Renal cortical epithelial cell (primary cell): ENCODE measurements at places on chromosomes 16 and 17.

GRCh38 chr17:70084476-70084875 is 9.5 kb downstream of the KCNJ16 start:
- DNase-seq, result no peak

DNA sequence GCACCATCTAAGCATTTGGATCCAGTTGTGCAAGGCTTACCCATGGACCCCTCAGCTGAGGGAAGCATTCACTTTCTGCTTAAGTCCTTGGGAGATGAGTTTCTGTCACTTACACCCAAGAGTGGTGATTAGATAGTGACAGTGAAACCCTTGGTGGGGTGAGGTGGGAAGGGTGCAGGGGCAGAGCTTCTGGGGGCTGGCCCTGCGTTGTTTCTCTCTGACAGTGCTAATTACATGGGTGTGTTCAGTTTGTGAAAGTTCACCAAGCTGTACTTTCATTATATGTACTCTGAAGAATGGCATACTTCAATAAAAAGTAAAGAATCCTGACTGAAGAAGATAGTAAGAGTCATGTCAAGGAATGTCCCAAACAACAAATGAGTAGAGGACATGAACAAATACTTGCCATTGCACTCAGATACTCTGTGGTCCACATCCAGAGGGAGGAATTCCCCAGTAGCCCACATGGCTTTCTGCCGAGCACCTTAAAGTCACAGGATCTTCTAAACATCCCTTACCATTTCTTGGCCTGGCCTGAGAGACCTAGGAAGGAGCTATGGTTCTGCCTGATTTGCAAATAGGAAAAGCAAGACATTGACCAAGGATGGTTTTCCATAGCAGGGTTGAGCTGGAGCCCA is 8.4 kb downstream of the CHST6 start:
- no peak for DNase-seq

GRCh38 chr16:22265351-22265750 is 31.9 kb upstream of the POLR3E start:
- no peak for DNase-seq

DNA sequence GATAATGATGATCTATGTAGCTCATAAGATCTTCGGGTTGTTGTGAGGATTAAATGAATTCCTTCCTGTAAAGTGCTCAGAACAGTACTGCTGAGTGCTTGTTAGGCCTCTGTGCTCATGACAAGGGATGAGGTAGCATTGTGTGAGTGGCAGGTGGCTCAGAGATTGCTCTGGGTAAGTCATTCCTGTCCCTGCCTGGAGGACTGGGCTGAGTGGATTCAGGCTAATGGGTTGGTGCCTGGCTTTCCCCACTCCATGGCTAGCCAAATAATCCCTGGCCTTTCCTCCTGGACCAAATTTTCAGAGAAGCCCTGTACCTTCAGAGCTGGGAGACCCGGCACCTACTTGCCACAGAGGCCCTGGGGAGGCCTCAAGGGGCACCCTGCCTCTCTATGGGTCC is 1.3 kb upstream of the CCDC92B start:
- DNase-seq, result no peak

GRCh38 chr17:39926588-39927100 is 757 bp downstream of the ORMDL3 start:
- DNase-seq, result no peak

DNA sequence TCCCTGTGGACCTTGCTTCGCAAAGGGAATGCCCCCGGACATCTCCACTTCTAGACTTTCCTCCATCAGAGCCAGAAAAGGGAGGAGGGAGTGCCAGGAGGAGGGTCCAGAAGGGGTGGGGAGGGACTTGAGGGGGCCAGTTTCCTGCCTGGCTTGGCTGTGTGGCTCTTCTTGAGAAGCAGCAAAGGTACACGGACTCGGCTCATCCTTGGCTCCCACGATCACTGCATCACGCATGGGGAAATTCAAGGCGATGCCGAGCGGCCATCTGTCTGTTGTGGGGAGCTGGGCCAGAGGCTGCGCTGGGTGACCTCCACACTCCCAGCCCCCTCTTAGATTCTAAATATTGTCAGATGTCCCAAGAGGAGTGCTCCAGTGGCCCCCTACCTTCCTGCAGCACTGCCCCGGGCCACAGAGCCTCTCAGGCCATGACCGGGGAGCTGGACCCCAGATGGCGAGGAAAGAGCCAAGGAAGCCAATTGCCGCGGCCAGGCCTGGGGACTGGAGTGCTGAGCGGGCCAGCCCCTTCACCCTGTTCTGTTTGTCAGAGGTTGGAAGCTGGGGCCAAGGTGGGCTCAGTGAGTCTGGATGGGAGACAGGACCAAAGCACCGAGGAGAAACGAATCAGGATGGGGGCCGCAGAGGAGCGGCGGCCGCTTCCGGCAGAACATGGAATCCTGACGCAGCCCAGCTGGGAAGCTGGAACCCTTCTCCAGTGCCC is 104.5 kb downstream of the RBFOX3 start:
- no peak for DNase-seq

DNA sequence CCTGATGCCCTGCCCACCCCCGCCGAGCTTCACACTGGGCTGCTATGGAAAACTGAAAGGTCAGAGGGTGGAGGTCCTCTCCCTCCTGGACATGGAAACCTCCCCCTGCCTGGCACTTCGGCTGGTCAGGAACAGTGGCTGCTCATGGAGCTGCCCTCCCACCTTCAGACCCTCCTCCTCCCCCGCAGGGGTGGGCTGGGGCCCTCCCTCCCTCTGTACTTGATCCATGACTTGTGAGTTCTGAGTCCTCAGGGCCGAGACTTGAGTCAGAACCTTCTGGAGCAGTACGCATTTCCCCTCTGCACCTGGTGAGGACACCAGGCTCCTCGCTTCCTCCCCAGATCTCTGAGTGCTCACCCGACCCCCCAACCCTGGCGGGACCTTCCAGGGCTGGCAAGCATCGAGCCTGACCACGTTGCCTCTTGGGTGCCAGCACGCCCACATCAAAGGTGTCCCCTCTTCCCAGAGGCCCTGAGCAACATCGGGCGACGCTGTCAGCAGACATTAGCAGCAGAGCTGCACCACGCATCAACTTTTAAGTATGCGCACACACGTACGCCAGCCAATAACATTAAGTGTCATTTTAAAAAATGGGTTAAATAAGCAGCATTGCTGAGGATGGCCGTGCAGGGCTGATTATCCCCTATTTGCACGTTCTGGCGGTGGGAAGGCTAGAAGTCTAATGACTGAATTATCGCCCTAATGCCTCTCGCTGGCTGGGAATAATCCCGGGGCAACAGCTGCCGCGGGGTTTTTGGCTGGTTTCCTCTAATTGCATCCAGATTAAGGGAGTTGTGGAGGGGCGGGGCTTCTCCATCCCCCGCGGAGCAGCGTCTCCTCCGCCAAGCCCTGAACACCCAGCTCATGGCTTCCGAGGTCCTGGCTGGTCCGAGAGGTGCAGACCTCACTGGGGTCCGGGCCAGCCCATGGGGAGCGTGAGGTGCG is 98.0 kb downstream of the TBC1D16 start:
- no peak for DNase-seq

DNA sequence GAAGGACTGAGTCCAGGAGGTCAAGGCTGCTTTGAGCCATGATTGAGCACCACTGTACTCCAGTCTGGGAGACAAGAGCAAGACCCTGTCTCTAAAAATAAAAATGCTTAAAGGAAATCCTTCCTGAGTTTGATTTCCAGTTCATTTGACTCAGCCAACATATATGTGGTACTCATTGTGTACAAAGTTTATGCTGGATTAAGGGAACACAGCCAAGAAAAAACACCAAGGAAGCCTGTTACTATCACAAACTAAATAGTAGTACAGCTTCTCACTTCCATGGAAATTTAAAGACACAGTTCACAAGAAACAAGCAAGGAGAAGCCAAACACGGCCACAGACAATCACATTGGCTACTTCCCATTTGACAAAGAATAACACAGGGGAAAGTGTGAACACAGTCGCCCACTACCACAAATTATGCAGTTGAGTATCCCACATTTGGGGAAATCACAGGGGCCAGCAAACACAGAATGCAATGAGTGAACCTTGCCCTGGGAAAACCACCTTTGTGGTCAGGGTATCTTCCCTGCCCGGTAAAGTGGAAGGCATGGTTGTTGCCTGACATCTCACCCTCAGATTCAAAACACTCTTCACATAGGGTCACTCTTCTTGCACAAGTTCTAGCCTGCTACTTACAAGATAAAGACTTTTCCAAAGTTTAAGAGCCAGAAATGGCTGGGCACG is 14.5 kb downstream of the TEX14 start:
- DNase-seq, result no peak

GRCh38 chr17:145671-146541 is 8.5 kb downstream of the SCGB1C2 start:
- no peak for DNase-seq

- no peak for DNase-seq
Measured at GRCh38 chr17:80409626-80410025, 5.3 kb upstream of the ENDOV start.

DNA sequence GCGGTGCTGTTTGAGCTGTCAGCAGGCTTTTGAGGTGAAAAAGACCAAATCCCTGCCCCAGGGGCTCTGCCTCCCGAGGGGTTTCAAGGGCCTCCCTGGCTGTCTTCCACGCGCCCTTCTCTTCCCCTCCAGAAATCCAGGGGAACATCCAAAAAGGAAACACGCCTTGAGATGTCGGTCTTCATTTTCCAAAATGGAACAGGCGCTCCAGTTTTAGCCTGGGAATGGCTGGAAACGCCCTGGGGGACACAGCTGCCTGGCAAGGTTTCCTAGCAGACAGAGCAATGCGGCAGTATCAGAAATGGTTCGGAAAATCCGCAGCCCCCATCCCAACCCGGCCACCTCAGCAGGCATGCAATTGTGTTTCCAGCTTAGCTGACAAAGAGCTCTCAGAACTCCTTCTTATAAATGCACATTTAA is 16.6 kb upstream of the LITAF start:
- no peak for DNase-seq

DNA sequence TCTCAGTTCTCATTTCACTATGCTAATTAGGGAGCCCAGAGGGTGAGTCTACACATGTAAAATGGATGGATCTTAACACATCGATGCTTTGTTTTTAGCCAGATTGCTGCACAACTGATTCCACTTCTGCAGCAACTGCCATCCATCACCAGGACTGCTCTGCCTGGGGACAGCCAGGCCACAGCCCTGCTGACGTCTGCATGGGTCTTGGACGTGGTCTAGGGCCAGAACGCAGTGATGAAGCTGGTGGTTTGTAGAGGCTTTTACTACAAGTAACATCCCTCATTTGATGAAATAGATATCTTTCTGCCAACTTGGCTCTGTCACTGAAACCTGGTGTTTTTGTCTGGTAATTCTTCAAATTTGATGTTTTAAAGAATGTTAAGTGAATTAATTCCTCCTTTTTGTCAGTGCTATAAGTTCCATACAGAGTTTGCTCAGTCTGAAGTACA is 50.6 kb downstream of the MARCHF10 start:
- no peak for DNase-seq

DNA sequence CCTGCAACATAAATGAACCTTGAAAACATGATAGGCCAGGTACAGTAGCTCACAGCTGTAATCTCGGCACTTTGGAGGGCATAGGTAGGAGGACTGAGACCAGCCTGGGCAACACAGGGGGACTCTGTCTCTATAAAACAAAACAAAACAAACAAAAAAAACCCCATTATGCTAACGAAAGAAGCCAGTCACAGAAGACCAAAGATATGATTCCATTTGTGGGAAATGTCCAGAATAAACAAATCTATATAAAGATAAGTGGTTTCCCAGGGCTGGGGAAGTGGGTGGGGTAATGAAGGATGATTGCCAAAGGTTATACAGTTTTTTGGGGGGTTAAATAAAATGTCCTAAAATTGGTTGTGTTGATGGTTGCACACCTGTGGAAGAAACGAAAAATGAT is 36.5 kb upstream of the SIAH1 start:
- no peak for DNase-seq

DNA sequence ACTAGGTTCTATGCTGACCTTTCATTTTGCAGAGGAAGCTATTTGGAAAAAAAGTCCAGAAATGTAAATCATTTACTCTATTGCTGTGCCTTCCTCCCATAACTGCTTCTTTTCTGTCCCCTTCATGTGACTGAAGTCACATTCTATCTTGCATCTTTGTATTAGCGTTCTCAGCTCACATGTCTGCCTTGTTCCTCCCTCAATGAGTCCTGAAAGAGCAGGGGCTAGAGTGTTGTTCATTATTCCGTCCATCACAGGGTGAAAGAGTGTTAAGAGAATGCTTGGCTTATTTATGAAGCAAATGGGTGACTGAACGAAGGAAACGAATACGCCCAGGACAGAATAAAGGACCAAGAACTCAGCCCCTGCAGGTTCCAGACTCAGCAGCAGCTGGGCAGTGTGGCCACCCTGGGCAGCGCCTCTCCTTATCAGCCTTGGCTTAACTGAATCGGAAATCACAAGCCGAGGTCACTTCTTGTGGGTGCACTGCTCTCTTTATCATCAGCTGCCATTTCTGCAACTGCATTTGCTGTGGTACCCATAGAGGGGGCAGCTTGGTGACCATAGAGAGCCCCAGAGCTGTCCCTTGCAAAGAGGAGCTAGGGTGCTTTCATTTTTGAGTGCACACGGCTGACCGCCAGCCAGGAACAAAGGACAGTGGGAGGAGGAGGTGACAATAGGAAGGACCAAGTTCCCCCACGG is 1.8 kb upstream of the PIK3R6 start:
- DNase-seq, result no peak

DNA sequence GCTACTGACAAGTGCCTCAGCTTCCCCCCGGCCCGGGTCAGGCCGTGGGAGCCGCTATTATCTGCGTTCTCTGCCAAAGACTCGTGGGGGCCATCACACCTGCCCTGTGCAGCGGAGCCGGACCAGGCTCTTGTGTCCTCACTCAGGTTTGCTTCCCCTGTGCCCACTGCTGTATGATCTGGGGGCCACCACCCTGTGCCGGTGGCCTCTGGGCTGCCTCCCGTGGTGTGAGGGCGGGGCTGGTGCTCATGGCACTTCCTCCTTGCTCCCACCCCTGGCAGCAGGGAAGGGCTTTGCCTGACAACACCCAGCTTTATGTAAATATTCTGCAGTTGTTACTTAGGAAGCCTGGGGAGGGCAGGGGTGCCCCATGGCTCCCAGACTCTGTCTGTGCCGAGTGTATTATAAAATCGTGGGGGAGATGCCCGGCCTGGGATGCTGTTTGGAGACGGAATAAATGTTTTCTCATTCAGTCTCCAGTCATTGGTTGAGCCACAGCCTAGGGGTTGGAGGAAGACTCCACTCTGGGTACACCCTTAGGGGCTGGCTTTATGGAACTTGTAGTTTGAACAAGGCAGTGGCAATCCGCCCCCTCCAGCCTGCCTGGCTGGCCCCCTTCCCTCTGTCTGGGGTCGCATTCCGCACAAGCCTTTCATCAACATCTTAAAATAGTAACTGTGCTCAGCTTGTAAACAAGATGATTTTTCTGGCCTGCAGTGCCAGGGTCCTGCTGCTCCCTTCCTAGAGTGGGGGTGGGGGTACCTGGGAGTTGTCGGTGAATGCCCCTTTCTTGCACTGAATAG is 4.1 kb downstream of the SYNGR2 start:
- DNase-seq, result no peak

- DNase-seq, result no peak
Measured at GRCh38 chr16:87729266-87729954, 36.4 kb downstream of the KLHDC4 start.

GRCh38 chr17:70172923-70173322 is 3.6 kb downstream of the KCNJ2 start:
- peak; percentile 47 for DNase-seq
